B cell (primary cell): ENCODE measurements at places on chromosomes 7 and 10. TPM values are rescaled to one million over a fixed set of nuclear protein-coding genes. Genes with fewer than 3 reads are reported as not detected.

GRCh38 chr10:33676606-33677339 is 342.3 kb upstream of the NRP1 start:
- no peaks in the 10 kb centered on the region for H3K36me3 ChIP-seq
- DNase-seq = no peak
- H3K27me3 ChIP-seq = no peaks in the 10 kb centered on the region
- H3K4me1 ChIP-seq = no peaks in the 10 kb centered on the region

GRCh38 chr10:49107111-49107886 is 8.0 kb downstream of the VSTM4 start:
- H3K36me3 ChIP-seq = no peaks in the 10 kb centered on the region
- no peak overlapping the region for H3K4me3 ChIP-seq
- no peaks in the 10 kb centered on the region for H3K4me1 ChIP-seq
- no peak overlapping the region for H3K27ac ChIP-seq
- DNase-seq = no peak
- H3K27me3 ChIP-seq = peaks cover 3% of the 10 kb centered on the region

GRCh38 chr7:43531700-43532099 is 51.2 kb upstream of the STK17A start:
- H3K36me3 ChIP-seq = no peaks in the 10 kb centered on the region
- no peak for DNase-seq
- no peaks in the 10 kb centered on the region for H3K4me1 ChIP-seq
- no peak overlapping the region for H3K27ac ChIP-seq
- H3K4me3 ChIP-seq = no peak overlapping the region
- no peaks in the 10 kb centered on the region for H3K27me3 ChIP-seq

DNA sequence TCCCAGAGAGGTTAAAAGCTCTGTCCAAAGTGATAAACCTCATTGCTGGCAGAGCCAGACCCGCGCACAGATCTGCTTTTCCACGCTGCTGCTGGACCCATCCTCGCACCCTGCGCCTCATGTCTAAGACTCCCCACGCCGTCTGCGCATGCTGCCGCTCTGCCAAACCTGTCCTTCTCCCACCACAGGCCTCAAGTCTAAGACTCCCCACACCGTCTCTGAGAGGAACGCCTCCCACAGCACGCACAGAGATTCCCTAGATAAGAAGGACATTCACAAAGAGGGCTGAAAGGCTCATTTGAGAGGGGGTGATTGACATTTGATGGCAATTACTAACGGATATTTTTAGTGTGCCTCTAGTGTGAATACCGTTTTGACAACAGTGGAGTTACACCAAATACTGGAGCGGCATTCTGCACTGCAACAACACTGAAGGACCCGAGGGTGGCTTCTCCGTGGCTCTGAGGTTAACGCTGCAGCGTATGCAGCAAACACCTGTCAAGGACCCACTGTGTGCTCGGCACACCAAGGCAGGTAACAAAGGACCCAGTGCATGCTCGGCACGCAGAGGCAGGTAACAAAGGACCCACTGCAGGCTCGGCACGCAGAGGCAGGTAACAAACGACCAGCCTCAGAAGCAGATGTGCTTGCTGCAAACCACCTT is 231.4 kb downstream of the DNAJB6 start:
- H3K27me3 ChIP-seq = no peaks in the 10 kb centered on the region
- H3K4me1 ChIP-seq = peaks cover 17% of the 10 kb centered on the region
- H3K4me3 ChIP-seq = peak overlapping the region; percentile 67
- no peaks in the 10 kb centered on the region for H3K36me3 ChIP-seq
- H3K27ac ChIP-seq = peak overlapping the region; percentile 68
- DNase-seq = no peak

DNA sequence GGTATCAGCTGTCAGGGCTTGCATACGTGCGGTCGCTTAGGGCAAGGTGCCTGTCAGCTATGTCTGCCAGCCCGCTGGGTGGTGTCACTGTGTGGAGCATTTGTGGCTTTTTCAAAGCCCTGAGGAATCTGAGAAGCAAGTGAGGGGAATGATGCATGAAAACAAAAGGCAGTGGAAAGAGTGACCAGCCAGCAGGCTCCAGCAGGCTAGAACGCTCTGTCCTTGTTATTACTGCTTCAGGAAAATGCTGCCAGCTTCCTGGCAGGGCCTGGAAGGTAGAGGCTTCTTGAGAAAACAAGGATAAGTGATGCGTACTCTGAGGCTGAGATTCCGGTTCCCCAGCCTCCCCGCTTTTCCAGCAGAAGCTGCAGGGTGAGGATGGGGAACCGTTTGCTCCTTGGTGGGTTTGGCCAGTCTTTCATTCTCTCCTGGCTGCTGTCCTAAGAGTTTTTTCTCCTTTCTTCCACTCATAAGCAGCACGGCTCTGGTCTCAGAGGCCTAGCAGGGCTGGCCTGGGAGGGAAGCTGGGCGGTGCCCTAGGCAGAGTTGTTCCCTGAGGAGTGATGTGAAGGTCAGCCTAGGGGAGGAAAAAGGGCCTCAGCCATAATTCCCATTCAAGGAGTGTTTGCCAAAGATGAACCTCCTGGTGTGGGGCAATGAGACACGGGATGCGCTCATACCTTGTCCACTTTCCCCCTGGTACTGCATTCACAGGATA is 42.8 kb upstream of the MKLN1 start:
- DNase-seq = no peak
- H3K27ac ChIP-seq = no peak overlapping the region
- H3K27me3 ChIP-seq = no peaks in the 10 kb centered on the region

Gene WAPL
- 42.8 and 42.9 TPM in 2 replicates for total RNA-seq

DNA sequence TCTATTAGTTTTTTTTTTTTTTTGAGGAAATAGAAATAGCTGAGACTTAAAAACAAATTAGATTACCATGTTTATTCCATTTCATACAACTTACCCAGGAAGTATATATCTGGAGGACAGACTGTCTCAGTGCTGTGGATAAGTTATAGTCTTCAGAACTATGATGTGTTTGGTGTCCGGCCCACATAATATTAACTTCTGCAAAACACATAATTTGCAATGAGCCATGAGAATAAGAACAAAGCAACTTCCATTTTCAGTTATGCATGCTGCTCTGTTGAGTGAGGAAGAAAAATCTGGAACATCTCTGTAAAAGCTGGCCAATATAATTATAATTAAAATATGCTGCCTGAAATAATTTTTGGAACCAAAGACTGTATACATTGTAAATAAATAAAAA is 130.9 kb downstream of the AGMO start:
- no peak overlapping the region for H3K4me3 ChIP-seq
- H3K27ac ChIP-seq = no peak overlapping the region
- no peak for DNase-seq
- no peaks in the 10 kb centered on the region for H3K27me3 ChIP-seq

Gene TAS2R41
- not detected in 2 replicates for total RNA-seq

DNA sequence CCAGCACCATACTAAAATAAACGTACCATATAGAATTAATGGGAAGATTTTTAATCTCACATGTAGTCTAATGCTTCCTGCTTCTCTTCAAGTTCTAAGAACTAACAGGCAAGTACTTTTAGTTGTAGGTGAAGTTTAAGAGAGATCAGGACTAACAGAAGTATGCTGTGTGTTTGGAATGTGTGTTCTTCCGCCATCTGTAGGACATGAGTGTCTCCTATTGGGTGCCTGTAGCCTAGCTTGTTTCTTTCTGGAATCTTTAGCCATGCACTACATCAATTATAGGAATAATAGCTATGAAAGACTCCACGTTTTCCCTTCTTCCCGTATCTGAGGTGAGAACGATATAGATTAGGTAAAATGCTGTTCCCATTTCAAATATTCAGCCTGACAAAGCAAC is 140.2 kb upstream of the AHR start:
- H3K36me3 ChIP-seq = no peaks in the 10 kb centered on the region
- DNase-seq = no peak
- H3K4me1 ChIP-seq = no peaks in the 10 kb centered on the region
- no peak overlapping the region for H3K27ac ChIP-seq
- no peaks in the 10 kb centered on the region for H3K27me3 ChIP-seq

- H3K4me3 ChIP-seq = no peak overlapping the region
- no peaks in the 10 kb centered on the region for H3K36me3 ChIP-seq
- no peak for DNase-seq
- H3K27ac ChIP-seq = no peak overlapping the region
- peaks cover 8% of the 10 kb centered on the region for H3K4me1 ChIP-seq
- no peaks in the 10 kb centered on the region for H3K27me3 ChIP-seq
These were observed 6.2 kb upstream of the TMEM243 start for GRCh38 chr7:87225696-87226095.

GRCh38 chr10:110779489-110779888 is 92.2 kb upstream of the PDCD4 start:
- H3K27ac ChIP-seq = no peak overlapping the region
- H3K4me1 ChIP-seq = no peaks in the 10 kb centered on the region
- DNase-seq = no peak
- H3K4me3 ChIP-seq = no peak overlapping the region
- H3K27me3 ChIP-seq = no peaks in the 10 kb centered on the region
- no peaks in the 10 kb centered on the region for H3K36me3 ChIP-seq

DNA sequence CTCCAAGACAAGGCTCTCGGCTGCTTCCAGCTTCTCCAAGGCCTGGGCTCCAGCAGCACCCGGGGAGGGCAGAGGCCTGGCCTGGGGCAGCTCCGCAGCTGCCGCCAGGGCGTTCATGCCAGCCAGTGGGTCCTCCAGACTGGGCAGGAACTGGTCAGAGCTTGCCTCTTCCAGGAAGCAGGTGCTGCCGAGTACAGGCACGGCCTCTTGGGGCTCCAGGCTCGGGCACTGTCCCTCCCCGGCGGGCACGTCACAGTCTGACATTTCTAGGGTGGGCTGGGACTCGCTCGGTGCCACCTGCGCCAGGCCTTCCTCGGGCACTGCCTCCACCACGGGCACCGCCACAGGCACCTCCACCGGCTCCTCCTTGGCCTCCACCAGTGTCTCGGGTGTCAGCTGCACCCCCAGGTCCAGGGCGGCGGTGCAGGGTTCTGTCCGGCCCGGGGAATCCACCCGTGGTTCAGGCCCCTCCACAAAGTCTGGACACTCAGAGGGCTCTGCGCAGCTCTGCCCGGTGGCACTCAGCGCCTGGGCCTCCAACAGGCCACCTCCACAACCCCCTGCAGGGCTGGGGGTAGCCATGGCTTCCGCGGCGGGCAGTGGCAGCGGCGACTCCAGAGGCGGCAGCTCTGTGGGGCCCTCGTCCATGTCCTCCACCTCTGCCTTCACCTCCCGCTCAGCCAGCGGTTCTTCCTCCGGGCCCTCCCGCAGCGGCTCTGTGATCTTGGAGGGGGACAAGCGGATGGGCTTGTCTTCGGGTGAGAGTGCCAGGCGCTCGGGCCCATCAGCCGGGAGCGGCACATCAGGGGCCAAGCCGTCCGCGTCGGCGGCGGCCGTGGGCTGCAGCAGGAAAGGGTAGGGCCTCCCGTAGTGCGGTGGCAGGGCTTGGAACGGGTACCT is 52.9 kb downstream of the TNRC18 start:
- H3K36me3 ChIP-seq = peaks cover 40% of the 10 kb centered on the region
- no peak overlapping the region for H3K27ac ChIP-seq
- H3K4me1 ChIP-seq = no peaks in the 10 kb centered on the region
- H3K4me3 ChIP-seq = no peak overlapping the region
- no peaks in the 10 kb centered on the region for H3K27me3 ChIP-seq
- DNase-seq = no peak

- H3K36me3 ChIP-seq = peaks cover 41% of the 10 kb centered on the region
- no peaks in the 10 kb centered on the region for H3K27me3 ChIP-seq
- DNase-seq = no peak
- peaks cover 24% of the 10 kb centered on the region for H3K4me1 ChIP-seq
These were observed 183.7 kb upstream of the KLF14 start for GRCh38 chr7:130917669-130918128.

DNA sequence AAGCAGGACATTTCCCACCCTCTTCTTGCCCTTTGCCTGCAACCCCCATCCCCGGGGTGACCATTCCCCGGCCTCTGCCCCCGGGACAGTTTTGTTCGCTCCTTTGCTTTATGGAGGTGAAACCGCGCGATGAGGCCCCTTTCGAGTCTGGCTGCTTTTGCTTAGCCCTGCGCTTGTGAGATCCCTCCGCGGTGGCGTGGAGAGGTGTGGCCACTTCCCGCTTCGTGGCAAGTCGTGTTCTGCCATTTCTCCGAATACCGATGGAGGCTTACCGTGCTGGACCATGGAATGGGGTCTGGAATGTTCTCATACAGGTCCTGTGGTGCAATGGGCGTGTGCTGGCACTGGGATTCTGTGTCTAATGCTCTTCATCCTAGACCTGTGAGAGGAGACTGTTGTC is 106.7 kb downstream of the LHPP start:
- peaks cover 52% of the 10 kb centered on the region for H3K4me1 ChIP-seq
- H3K27me3 ChIP-seq = no peaks in the 10 kb centered on the region
- H3K36me3 ChIP-seq = no peaks in the 10 kb centered on the region
- H3K27ac ChIP-seq = no peak overlapping the region
- H3K4me3 ChIP-seq = no peak overlapping the region
